ENCODE measurements at places on chromosomes 3 and 15.

GRCh38 chr3:133115176-133115575, 77.0 kb downstream of the TMEM108 start:
- DNase-seq = no peak

DNA sequence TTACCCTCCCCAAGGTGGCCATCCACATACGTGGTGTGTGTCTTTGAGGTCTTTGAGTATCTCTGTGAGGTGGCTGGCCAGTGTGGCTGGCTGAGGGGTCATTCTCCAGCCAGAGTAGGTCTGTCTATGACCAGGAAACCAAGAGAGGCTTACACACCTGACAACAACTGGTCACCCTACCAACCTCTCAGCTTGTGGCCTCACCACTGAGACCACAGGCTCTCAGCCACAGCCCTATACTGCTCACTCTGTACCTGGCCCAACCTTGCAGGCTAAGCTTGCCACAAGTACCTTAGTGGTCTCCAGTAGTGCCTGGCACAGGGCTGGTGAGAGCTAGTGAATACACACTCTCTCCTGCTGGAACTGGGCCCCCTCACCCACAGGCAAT, 5.1 kb downstream of the HEMK1 start:
- DNase-seq = no peak

GRCh38 chr3:46517016-46517783, 19.4 kb downstream of the RTP3 start:
- no peak for DNase-seq

GRCh38 chr3:51692980-51693395, 13.9 kb upstream of the GRM2 start:
- DNase-seq = no peak

DNA sequence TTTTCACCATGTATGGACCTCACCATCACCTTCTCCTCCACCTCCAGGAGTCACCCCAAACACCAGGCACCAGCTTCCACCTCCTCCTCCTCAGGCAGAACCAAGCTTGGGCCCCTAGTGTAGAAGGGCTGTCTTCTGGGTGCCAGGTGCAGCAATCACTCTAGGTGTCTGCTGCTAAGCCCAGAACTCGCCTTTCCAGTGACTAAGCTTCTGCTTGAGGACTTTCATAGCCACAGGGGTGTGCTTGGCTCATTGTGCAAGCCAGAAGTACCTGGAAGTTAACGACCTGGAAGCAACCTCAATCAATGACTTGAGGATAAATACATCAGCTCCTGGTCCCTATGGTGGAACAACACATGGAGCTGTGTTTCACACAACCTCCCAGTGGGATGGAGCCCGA, 49.8 kb upstream of the PXYLP1 start:
- DNase-seq = no peak

DNA sequence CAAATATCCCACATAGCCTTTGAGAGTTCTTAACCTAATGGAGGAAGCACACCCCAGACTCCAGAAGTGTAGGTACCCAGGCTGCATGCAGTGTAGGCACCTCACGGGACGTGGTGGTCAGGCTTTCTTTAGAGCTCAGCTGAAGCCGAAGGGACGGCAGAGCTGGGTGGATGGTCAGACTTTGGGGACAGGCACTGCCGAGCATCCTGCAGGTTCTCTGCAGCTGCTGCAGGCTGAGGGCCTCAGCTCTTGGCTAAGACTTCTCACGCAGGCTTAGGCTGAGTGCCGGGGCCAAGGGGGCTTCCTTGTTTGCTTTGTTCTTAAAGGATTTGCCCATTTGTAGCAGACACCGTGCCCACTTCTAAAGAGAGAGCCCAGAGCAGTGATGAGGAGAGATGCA, 177.0 kb downstream of the RAB11A start:
- DNase-seq = no peak

DNA sequence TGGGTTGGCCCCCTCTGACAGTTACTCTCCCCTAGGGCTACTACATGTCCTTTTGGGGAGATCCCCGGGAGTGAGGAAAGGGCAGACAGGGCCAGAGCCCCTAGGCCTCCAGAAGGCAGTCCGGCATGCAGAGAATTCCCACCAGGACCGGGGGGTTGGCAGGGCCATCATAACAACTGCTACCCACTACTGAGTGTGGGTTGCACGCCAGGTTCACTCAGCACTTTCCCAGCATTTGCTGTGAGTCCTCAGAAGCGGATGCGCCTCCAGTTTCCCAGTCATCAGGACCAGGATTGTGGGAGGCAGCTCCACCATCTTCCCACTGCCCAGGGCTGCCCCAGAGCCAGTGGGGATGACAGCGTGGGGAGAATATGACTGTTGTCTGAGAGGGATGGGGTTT, 51.2 kb upstream of the HERC1 start:
- no peak for DNase-seq

DNA sequence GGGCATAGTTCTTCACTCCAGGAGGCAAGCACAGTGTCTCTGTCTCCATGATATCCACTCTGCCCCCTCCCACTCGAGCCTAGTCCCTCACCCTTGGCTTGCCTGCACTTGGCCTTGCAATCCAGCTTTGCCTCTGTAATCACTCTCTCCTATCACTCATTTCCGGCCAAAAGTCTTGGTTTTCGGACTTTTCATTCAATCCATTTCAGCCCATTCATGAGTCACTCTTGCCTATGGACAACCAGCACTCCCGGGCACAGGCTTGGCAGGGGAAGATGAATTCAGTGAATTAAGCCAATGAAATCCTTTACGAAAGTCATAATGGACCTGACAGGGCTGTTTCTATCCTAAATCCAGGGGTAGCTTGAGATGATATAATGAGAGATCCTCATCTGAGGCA, 21.7 kb downstream of the DAZL start:
- no peak for DNase-seq

GRCh38 chr3:172152874-172153273, 113.5 kb downstream of the FNDC3B start:
- no peak for DNase-seq

DNA sequence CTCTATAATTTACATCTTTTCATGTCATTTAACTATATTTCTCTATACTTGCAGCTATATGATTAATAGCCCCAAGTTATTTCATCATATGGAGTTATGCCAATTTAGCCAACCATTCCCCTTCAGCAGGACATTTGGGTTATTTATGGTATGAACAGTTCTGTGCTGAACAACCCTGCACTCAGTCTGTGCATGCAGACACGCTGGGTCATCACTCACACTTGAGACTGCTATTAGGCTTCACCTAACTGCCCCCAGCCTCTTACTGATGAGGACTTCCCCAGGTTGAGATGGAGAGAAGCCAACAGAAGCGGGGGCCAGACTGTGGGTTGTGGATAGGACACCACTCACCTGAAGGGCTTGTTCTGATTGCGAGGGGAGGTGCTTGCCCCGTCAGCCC, 7.3 kb downstream of the TADA3 start:
- no peak for DNase-seq

DNA sequence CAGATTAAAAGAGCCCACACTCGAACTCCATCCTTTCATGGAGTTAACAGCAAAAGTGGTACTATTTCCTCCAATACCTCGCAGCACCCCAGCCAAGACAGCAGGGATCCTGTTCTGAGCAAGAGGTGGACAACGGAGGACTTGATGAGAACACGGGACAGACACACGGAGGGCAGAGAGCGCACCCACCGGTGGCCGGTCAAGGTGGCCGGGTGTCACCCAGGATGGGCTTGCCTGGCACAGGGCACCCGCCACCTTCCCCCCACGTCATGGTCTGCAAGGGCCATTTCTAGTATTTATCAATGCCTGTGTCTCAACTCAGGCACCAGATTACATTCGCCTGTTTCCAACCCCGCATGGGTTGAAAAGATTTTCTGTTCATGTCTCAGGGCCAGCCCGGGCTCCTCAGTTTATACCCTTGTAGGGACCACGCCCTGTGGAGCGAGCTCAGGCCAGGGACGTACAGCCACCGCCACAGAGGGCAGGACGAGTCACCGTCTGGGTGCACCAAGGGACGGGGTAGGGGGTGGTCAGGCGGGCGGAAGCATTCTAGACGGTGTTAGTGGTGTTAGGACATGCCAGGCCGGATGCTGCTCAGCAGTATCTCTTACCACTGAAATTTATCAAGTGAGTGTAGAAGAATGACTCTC, 64.2 kb downstream of the CYFIP1 start:
- DNase-seq = no peak

DNA sequence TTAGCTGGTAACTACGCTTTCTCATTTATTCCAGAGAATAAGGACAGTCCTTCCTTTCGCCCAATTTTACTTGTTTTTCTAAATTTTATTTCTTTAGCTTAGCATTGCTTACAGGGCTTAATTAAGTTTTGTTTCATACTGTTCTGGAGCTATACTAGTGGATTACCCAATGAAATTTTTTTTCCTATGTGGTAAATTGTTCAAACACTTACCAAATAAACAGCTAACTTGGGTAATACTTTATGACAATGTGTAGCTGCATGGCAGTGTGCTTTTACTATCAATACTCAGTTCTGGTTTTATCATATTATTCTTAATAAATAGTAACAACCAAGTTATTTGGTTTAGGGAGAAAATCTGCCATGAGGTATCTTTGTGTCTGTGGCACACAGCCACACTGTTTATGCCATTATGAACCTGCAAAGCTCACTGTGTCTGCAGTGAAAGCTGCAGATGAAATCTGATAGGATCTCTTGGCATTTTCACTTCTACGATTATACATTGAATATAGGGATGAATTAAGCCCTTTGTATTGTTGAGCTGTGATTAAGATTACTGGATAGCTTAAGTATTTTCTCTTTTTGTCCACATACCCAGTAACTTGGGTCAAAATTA, 37.2 kb downstream of the UBE2E2 start:
- DNase-seq = no peak

- DNase-seq = no peak
Observed at GRCh38 chr3:117282566-117282965, 573.0 kb downstream of the TUSC7 start.

DNA sequence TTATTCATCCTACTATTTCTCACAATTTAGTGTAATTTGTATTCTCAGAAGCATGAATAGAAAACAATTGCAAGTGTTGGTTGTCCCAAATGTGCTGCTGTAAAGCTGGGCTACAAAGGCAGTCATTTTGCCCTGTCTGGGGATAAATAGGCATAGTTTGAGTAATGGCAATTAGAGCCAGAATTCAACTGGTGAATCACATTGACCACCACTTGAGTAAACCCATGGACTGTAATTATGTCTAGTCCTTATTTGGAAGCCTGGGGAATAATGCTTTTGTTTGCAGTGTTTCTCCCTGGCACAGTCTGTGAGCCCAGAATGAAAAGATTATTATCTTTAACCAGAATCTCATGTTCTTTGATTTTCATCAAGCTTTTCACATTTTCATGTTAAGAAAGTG, 30.5 kb upstream of the CHL1 start:
- DNase-seq = no peak

- no peak for DNase-seq
Observed at GRCh38 chr3:25338158-25338725, 89.8 kb upstream of the RARB start.

DNA sequence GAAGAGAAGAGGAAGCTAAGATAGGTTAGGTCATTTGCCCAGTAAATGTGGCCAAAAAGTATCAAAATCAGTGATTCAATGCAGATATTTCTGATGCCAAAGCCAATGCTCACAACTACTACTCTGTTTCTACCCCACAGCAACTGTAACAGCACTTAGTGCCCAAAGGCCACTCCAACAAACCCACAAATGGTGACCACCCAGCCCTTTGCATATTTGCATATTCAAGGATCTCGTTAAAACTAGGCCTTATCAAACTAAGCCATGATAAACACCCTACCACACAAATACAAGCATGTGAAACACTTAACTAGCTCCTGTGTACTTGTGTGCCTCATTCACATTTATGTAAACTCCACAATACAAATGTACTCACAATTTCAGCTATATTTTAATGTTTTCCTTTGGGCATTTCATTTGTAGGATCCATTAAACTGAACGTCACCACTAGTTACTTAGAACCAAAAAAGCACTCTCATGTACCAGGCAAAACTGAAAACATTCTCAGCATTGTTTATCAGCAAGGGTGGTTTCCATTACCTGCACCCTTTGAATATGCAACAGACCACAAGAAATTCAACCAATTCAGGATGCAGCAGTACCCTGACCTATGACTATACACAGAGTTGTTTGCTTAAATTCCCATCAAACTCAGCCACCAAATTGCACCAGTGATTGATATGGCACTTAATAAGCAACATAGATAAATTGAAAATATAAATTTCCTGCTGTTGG, 111.2 kb upstream of the STT3B start:
- no peak for DNase-seq

DNA sequence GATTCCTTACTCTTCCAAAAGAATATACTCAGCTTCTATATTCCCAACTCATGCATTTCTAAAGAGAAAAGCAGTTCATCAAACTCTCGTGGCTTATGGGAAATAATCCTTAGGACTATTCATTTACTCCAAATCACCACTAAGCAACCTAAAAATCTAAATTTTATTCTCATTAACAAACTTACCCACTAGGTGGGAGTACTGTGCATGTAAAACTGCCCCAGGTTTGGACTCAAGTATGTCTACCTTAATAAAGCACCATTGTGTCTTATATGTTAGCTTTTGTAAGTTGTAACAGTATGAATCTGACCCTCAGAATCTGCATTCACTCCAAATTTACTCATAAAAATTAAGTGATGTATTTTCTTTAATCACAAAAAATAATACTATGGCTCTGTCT, 25.3 kb downstream of the RAD18 start:
- no peak for DNase-seq

DNA sequence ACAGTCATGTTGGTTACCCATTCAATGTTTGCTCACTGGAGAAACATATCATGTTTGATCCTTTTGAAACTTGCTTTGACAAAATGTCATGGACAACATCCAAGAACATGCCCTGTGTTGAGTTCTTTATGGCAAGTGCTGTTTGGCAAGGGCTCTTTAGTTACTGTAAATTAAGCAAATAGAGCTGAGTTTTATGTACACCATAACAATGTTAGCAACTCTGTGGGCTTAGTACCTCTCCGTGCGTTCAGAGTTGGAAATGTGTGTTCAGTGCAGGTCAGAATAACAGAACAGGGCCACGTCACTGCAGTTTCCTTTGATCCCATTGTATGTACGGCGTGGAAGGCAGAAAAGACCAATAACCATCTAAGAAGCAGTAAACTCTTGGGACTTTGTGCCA, 132.5 kb downstream of the MYRIP start:
- no peak for DNase-seq

Measured in activated CD8-positive, alpha-beta memory T cell treated with anti-CD3 and anti-CD28 coated beads for 1 hour (primary cell).